ENCODE measurements at places on chromosomes 7 and 10.

DNA sequence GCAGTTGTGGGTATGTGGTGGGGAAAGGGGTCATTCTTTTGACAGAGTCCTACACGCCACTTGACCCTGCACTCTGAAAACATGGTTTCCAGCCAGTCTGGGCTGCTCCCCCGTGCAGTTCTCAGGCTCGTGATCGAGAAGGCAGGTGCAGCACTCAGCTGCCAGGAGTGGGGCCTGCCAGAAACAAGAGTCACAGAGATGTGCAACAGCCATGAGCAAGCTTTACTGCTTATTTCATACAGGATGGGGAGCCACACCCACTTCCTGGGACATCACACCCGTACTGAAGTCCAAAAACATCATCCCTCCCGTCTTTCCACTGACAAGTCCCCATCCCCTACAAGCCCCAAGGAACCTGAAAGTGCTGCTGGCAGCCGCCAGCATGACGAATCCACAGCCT is 9.3 kb downstream of the ATG9B start:
- peak; percentile 45 for DNase-seq

DNA sequence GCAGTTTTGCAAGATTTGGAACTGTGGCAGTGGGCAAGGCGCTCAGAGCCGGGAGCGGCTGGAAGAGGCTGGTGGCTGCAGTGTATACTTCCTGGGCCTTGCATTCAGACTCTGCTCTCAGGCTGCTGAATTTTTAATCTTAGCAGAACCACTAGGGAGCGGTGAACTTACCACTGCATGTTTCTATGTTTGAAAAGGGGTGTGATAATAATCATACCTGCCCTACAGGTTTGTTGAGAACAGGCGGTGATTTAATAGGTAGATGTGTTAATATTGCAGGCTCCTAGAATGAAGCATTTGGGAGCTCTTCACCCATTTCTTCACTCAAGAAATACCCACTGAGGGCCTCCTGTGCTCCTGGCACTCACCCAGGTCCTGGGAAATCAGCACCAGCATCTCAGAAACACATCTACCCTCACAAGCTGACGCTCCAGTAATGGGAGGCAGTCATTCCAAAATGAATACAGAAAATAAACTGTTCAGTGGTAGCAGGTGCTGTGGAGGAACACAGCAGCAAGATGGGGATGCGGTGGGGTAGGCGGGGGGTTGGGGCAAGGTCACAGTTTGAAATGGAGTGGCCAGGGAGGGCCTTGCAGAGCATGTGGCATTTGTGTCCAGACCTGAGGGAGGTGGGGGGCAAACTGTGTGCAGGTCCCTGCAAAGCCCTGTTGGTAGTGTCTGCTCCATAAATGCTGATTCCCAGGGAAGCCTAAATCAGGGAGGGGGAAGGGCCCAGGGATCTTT is 41.0 kb downstream of the VWA2 start:
- DNase-seq, result no peak

GRCh38 chr10:28250782-28251181 is 52.1 kb downstream of the MPP7 start:
- peak; percentile 25 for DNase-seq

DNA sequence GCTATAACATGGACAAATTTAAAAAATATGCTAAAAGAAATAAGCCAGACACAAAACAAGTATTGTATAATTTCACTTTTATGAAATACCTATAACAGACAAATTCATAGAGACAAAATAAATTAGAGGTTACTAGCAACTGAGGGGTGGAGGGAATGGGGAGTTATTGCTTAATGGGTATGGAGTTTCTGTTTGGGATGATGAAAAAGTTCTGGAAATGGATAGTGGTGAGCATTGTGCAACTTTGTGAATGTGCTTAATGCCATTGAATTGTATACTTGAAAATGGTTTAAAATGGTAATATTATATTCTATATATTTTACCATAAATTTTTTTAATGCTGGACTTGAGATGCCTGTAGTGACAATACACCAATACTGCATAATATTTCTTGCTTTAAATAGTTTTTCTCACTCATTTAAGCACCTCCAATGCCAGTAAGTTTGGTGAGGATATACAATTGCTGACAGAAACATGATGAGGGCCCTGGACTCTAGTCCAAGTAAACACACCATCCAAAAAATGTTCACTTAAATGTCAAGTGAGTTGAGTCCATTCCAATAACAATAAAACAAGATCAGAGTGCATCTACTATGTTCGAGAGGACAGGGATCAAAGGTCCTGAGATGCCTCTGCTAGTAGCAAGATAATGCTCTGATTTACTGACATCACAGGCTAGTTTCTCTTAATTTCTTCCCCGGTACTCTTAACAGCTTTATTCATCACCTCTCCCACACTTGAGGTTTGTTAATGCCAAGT is 71.9 kb downstream of the NT5C2 start:
- no peak for DNase-seq

- DNase-seq, result no peak
Measured at GRCh38 chr7:158428131-158428836, 159.3 kb downstream of the PTPRN2 start.

DNA sequence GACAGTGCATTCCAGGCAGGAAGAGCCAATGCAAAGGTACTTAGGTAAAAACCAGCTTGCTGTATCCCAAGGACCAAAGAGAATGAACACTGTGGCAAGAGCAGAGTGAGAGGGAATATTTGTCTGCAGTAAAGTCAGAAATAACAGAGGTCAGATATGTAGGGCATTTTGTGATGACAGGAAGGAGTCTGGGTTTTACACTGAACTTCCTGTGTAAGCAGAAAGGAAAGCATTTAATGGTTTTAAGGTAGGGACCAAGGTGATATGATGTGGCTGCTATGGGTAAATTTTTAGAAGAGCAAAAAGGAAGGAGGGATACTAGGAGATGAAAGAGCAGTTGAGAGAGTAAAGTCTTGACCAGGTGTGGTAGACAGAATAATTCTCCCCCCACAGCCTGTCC is 10.1 kb downstream of the ABCB1 start:
- no peak for DNase-seq

DNA sequence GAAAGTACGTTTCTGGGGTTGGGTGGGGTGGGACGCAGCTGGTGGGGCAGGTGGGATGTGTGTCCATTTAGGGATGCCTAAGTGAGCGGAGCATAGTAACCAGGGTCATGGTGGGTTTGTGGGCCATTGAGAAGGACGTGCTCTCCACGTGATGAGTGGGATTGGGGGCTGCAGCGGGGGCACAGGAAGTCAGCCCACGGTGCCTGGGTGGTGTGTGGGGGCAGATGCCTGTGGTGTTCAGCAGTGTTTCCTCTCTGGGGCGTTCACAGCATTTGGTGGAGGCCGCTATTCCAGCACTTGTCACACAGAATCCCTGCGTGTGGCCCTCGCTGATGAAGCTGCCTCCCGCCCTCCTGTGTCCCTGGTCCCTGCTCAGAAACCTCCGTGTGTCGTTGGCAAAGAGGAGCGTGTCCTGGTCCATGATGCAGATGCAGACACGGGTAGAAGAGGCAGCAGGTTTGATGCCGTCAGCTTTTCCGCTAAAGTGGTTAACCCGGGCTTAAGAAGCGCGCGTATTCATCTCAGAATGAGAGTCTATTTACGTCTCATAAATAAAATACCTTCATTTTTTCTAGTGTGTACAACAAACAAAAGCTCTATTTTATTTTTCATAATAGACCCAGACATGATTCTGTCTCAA is 274.2 kb downstream of the ADARB2 start:
- no peak for DNase-seq

DNA sequence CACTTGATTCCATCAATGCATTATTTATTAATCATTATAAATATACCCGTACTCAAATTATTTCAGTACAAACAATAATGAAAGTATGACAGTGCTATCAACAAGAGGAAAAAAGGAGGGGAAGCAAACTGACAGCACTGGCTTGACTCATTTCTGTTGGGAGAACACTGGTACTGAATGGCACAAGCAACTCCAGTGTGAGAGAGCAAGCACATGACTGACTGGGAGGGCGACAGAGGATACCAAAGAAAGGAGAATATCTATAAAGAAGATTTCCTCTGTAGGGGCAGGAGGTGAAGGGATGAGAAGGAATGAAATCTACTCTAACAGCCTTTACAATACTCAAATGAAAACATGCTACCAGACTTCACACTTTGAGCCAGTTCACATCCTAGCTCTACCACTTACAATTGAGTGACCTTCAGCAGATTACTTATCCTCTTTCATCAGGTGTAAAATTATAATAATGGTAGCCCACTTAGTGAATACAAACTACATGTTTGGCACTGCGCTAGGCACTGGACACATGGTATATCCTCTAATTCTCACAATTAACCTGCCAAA is 1.5 kb downstream of the USP54 start:
- DNase-seq, result no peak

DNA sequence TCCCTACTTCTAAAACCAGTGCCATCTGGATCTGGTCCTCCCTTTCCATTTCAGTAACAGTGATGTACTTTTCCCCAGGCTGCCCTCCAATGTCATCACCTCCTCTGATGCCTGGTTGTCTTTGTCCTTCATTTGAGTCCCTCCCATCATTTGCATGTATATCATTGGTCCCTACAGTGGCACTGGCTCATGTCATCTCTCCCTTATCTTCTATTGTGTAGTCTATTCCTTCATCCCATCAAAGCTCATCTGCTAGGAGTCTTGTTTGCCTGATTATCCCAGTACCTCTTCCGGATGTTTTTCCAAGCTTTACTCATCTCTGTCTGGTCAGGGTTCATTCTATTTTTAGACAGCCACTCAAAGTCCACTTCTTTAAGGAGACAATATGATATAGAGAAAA is 292.9 kb upstream of the BMPER start:
- no peak for DNase-seq

- DNase-seq, result no peak
Measured at GRCh38 chr10:110174816-110175215, 32.6 kb upstream of the MXI1 start.

- no peak for DNase-seq
Measured at GRCh38 chr10:58590152-58590840, 77.6 kb downstream of the BICC1 start.

DNA sequence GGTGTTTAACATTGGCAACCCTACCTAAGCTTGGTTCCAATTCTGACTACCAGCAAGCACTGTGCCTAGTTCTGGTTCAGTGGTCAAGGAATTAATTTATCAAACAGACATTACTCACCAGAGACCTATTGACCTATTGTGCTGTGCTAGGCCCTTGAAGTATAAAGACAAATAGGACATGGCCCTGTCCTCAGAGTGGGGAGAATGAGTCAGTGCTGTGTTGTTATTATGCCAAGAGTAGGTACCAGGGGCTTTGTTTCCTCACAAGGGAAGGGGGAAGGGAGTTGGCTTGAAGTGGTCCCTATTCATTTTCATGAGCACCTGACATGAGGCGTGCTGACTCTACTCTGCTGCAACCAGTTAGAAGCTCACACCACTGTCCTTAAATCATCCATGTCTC is 62.6 kb upstream of the PLPP4 start:
- no peak for DNase-seq

- DNase-seq, result no peak
Measured at GRCh38 chr10:100982916-100983830, 4.1 kb downstream of the MRPL43 start.

- no peak for DNase-seq
Measured at GRCh38 chr7:38658921-38659320, 27.7 kb upstream of the AMPH start.

GRCh38 chr10:49072166-49072885 is 43.0 kb downstream of the VSTM4 start:
- DNase-seq, result no peak

DNA sequence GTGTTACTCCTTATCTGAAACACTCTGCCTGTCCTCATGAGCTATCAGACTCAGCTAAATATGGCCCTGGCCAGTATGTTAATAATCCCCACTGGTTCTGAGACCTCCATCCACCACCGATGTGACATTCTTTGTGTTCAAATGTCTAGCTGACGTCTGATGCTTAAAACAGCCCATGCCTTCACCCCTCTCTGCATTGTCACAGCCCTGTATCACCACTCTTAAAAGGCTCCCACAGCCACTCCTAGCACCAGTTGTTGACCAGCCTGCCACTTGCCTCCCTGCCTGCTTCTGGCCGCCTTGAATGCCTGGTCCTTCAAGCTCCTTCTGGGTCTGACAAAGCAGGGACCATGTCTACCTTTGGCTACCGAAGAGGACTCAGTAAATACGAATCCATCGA is at the start of gene LMOD2:
LMOD2 (plus strand) TSS at position 253 of the 400 bp plus-strand sequence; CDS start at position 351, 98 bp downstream.
- DNase-seq, result no peak

GRCh38 chr10:78335371-78335690 is 301.7 kb downstream of the RPS24 start:
- DNase-seq, result no peak

GRCh38 chr7:30841801-30842541 is 69.7 kb upstream of the AQP1 start:
- no peak for DNase-seq

DNA sequence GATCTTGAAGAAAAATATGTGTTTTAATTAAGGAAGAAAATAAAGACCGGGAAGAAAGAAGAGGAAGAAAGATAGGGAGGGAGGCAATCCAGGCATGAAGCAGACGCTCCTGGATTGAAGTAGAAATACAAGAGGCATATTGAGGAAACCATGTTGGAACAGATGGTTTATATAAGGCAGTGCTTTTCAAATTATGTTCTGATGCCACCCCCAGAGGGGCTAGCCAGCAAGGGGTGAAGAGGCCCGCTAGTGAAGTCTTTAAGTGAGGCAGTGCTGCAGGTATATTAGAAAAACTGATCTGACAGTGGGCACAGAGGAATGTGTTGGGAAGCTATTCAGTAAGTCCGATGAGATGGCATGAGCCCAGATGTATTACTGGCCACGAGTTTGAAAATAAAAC is 40.1 kb downstream of the REEP3 start:
- no peak for DNase-seq

DNA sequence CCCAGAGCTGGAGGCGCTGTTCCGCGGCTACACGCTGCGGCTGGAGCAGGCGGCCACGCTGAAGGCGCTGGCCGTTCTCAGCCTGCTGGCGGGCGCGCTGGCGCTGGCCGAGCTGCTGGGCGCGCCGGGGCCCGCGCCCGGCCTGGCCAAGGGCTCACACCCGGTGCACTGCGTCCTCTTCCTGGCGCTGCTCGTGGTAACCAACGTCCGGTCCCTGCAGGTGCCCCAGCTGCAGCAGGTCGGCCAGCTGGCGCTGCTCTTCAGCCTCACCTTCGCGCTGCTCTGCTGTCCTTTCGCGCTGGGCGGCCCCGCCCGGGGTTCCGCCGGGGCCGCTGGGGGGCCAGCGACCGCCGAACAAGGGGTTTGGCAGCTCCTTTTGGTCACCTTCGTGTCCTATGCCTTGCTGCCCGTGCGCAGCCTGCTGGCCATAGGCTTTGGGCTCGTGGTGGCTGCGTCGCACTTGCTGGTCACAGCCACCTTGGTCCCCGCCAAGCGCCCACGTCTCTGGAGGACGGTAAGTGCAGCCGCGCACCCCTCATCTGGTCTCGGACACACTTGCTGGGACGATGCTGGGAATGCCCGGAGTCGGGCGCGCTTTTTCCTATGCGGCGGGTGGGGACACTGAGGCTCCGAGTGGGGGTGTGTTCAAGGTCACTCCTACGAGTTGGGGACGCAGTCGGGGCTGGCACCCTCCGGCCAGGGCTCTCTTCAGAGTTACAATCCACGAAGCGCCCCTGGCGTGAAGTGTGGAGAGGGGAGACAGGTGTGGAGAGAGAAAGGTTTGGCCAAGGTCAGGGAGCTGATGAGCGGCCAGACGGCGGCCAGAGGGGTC is 717 bp downstream of the ADCY1 start:
- peak; percentile 8 for DNase-seq
